NB4 (cell line): ENCODE measurements at places on chromosomes 11 and 22.
A peak's percentile ranks its signal among the peaks of the same experiment; 100 is the strongest.

DNA sequence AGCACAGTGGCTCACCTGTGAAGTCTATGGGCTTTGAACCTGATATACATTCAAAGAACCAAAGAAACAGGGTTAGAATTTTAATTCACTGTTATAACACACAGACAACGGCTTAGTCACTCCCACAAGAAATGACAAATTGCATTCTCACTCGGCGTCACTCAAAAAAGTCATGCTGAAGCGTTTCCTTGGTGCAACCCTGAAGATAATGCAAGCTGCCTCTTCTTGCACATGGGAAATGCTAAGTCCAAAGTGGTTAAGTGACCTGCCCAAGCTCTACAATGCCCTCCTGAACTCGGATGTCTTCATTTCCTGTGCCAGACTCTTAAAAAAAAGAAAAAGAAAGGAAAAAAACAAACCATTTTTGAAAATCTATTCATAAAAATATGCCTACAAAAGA, 10.0 kb downstream of the LGR4 start:
- peak; percentile 30 for DNase-seq

DNA sequence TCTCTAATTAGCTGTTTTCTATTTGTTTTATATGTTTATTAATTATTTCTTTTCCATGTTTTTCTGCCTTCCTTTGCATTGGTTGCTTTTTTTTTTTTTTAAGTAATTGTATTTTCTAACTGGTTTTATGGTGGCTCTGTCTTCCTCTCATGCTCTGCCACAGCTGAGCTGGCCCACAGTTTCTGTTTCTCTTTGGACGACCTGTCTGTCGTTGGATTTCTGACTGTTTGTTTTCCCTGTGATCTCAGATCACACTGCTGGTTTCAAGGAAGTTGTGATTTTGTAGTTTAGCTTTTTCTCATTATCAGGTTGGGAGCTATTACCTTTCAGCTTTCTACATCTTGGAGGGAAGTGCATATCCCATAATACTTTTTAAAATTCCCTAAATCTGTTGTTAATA, 15.9 kb upstream of the OR6M1 start:
- DNase-seq: no peak

GRCh38 chr11:44300844-44301563, 8.9 kb downstream of the ALX4 start:
- no peak for DNase-seq

GRCh38 chr11:7060868-7061267, 27.9 kb upstream of the RBMXL2 start:
- no peak for DNase-seq

- no peak for DNase-seq
Observed at GRCh38 chr11:83858694-83859093, 572.5 kb upstream of the CCDC90B start.

DNA sequence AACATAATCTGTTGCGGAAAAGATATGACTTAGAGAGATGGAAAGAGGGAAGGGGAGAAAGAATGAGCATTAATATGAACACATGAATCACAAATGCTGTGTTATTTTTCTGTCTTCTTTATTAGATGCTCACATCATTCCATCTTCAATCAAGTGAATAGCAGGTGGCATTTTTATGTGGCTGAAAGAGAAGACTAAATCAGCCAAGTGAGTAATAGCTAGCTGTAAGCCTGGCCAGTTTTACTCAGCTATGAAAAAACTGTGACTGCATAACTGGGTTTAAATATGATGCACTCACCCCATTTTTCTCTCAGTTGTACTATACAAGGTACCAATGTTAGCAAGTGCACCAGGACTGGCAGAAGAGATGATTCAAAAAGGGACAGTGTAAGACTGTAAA, 571.1 kb downstream of the JRKL start:
- no peak for DNase-seq

- no peak for DNase-seq
Observed at GRCh38 chr22:48863965-48864528, 963.6 kb downstream of the BRD1 start.

GRCh38 chr11:118907051-118908042, 18.4 kb downstream of the BCL9L start:
- DNase-seq: peak; percentile 83

DNA sequence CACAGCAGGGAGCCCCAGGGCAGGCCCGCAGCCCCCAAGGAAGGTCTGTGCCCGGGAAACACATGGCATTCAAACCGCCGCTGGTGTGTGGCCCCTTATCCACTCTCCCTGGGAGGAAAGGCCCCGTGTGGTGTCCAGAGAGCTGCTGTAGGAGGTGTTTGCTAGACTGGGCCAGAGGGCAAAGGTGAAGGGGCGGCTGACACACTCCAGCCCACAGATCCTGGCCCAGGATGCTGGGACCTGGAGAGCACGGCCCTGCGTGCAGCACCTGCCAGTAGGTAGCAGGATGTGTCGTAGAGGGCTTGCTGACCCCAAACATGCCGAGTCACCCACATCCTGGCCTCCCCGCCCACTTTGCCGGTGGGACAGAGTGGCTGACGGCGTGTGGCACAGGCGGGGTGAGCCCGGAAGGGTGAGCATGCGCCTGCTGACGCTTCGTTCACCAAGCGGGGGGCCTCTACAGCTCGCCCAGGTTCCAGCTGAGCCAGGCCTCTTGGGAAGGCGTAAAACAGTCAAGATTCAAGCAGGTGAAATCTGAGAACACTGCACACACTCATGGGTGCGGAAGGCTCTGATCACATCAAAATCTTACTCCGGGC, 11.0 kb downstream of the OSBPL5 start:
- peak; percentile 92 for DNase-seq

DNA sequence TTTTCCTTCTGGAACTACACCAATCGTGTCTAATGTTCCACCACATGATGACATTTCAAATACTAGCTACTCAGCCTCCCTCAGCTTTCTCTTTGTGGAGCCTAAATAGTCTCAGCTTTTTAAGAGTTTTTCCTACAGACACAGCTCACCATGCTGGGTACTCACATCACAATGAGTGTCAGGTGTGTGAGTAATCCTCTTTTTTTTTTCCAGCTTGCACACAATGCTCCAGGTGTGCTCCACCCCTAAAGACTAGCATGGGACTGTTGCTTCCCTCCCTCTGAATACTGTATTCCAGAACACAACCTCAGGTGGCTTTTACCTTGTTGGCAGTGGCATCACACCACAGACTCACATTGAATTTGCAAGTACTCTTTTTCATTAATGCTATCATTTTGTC, 11.7 kb downstream of the BTG4 start:
- DNase-seq: no peak

DNA sequence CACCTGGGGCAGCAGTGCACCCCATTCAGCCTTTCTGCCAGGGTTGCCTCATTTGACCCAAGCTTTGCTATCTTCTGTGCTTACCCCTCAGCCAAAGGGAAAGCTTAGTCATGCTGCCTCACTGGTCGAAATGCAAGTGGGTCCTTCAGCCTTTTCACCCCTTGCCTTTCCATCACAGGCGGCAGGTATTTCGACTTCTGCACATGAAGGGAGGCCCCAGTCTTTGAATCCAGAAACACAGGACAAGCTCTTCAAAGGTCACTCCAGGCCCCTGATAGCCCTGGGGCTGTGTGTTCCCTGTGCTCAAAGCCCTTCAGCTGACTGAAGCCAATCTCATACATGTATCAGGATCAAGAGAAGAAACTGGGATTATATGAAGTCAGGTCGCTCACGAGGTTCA, 129.7 kb downstream of the SNX19 start:
- no peak for DNase-seq

- DNase-seq: no peak
Observed at GRCh38 chr11:12731841-12732336, 57.7 kb downstream of the TEAD1 start.

DNA sequence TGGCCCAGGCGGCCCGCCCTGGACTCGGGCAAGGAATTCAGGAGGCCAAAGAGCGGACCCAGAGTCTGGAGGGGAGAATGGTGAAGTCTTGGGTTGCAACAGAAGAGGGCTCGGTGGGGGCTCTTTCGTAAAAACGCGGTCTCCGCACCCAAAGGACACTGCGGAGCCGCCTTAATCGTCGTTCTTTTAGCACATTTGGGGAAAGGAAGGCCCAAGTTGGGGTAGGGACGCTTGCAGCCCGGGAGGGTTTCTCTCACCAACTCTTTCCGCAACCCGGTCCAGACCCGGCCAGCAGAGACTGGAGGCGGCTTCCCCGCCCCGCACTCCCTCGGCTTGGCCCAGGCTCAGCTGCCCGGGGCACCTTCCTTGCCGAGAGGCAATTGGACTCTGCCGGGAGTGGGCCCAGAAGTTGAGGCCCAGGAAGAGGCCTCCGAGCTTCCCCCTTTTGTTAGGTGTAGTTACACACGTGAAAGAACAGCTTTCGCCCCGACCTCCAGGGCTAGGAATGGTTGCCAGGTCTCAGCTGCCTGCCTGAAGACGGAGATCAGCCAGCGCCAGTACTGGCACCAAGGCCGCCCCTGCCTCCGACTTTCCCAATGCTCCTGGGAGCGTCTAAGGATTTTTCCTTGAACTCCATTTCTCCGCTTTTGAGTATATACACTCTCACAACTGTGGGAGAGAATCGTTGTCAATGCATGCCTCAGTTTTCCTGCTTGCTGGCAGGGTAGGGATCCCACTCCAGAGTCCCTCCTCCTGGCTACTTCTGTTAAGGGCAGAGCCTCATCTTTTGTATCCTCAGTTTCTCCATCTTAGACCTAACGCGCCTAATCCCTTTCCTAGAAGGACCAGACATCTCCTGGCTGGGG, 3.7 kb downstream of the ALX4 start:
- no peak for DNase-seq

DNA sequence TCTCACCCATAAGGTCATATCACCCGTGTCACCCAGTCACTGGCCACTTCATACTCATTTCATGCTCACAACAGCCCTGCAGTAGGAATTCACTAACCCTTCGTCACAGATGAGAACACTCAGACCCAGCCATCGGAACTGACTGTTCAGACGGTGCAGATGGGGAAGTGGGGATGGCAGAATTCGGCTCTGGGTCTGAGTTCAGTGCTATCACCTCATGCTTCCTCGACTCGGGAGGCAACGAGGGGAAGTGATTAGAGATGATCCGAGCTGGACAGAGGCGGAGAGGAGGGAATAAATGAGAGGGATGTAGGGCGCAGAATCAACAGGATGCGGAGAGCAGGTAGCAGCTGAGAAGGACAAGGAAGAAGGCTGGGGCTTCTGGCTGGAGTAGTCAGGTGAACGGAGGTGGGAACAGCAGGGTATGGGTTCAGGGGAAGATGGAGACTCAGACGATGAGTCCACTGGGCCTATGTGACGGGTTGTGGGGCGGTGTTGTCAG, 4.7 kb downstream of the B3GNT6 start:
- peak; percentile 52 for DNase-seq

- DNase-seq: peak; percentile 78
Observed at GRCh38 chr11:10298342-10298741, 4.3 kb upstream of the SBF2 start.

DNA sequence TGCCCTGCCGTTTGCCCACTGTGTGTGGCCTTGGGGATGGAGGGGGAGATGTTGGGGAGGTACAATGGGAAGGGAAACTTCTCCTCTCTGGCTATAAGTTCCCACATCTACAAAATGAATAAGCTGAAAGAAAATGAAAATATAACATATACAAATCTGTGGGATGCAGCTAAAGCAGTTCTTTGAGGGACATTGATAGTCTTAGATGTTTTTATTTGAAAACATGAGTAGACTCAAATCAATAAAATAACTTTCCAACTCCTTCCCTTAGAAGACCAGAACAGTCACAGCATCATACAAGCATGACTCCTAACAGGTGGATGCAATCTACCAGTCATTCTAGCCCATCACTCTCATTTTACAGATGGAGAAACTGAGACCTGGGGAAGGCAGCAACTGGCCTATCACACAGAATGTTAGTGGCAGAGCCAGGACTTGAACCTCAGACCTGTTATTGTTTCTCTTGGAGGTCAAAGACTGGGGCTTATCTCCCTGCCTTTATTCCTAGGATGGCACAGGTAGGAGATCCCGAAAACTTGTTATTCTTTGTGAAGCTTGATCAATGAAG, 25.2 kb upstream of the CCDC86 start:
- no peak for DNase-seq

- no peak for DNase-seq
Observed at GRCh38 chr22:37431366-37431765, 4.1 kb upstream of the ELFN2 start.

- DNase-seq: no peak
Observed at GRCh38 chr11:8309311-8309710, 45.6 kb upstream of the LMO1 start.

DNA sequence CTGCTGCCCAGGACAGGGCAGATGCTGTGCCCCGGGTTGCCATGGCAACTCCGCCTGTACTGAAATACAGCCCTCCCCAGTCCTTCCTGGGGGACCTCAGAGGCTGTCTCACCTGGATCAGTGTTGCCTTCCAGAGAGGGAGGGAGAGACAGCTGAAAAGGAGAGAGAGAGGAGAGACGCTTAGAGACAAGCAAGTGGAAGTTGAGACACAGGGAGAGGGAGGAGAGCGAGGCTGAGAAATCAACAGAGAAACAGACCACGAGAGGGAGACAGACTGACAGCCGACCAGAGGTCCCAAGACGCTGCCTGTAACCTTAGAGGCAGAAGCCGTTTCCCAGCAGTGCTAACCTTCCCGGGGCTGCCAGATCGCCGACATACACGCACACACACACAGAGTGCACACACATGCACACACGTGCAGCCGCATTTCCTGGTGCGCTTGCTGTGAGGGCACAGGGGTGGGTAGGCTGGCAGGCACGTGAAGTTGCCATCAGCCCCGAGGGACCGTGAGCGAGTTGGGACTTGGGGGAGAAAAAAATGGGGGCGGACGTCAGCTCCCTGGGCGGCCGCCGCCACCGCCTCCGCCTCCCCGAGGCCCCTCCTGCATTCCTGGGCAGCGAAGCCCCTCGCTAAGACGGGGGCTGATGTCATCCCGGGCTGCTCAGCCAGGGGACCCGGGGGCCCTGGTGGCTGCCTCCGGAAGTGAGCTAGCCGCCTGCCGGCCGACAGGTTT, 88.6 kb upstream of the CRYBB3 start:
- peak; percentile 75 for DNase-seq

DNA sequence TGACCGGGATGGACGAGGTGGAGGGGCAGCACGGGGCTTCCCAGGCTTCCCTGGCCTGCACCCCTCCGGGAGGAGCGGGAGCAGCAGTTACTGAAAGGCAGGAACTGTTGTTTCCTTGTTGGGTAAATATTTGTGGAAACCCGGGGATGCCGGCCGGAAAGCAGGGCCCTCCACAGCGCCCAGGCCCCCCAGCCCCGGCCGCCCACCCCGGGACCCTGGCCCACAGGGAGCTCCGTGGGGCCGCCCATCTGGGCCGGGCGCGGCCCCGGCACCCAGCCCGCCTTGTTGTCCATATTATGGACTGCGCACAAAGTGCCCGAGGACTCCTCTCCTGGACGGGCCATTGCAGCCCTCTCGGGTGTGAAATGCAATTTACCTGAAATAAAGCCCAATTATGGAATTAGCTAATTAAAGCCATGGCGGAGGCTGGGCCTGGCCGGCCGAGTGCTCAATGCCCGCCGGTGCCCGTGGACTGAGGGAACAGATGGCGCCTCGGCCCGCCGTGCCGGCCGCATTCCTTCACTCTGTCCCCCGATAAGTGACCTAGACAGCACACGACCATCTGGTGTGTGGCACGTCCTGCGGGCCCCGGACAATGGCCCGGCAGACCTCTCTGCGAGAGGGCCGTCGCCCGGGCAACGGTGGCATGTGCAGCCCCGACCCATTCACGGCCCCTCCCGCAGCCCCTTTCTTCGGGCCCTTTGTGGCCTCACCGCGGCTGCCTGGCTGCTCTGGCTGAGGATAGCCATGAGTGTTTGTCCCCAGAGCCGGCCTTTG, 35.4 kb downstream of the CDKN1C start:
- no peak for DNase-seq

- no peak for DNase-seq
Observed at GRCh38 chr22:32216911-32217310, 12.0 kb upstream of the RFPL2 start.

GRCh38 chr11:14373941-14374646, 15.1 kb upstream of the RRAS2 start:
- no peak for DNase-seq
